Activated CD8-positive, alpha-beta memory T cell treated with anti-CD3 and anti-CD28 coated beads for 4 hours (primary cell): ENCODE measurements at places on chromosomes 5 and 9.

- no peak for DNase-seq
Measured at GRCh38 chr5:172878933-172879752, 45.1 kb downstream of the ERGIC1 start.

GRCh38 chr5:107090506-107090905, 580.2 kb downstream of the EFNA5 start:
- no peak for DNase-seq

DNA sequence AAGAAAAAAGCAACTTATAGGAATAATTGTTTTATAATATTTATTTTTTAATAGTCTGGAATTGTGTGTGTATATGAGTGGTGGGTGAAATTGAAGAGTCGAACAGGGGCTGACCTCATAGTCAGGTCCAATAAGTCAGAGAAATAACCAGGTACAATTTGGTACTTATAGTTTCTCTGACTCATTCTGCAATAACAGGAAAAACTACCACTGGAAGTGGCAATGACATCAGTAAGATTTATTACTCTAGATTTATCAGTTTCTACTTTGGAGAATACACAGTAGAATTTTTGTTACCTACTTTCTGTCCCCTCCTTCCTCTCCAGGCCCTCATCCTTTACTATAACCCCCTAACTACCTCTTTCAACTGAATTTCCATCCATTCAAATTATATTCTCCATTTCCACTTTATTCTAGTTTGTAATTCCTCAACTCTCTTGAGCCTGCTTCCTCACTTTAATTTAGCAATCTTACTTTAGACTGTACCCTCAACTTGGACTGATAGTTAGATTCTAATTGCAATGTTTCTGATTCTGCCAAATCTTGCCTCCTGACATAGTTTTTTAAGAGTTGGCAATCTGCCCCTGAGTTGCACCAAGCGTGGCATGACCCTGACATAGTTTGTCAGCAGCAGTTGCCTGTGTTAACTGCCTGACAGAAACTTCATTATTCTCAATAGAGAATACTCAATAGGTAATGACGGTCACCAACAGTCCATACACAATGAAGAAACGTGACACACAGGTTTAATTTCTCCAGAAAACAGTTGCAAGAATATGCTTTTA, 475.3 kb upstream of the RIOK2 start:
- DNase-seq: no peak

GRCh38 chr5:9263656-9264055, 282.2 kb downstream of the SEMA5A start:
- DNase-seq: no peak

DNA sequence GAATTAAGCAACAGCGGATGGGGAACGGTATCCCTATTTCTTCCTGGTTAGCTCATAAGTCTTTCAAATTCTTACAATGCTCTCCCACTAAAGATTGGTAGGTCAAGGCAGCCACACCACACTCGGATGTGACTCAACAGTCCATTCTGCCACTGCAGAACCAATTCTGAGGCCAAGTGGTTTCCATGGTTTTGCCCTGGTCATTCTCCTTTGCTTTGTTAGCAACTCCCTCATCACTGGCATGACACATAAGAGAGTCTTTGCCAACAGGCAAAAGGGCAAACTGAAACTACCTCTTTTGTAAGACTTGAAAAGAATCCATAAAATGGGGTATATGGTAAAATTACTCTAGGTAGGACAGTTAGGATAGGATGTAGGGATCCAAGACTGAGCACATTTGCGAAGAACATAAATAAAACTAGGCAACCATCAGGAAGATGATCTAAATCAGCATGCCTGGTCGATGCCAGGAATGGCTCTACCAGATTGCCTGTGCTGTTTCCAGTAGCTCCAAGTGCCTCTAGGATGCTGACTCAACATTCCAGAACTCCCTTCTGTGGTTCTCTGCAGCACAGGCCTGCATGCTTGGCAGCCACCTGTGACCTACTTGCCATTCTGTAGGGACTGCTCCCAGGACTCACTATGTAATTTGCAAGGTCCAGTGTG, 105.4 kb downstream of the DCP2 start:
- DNase-seq: no peak

DNA sequence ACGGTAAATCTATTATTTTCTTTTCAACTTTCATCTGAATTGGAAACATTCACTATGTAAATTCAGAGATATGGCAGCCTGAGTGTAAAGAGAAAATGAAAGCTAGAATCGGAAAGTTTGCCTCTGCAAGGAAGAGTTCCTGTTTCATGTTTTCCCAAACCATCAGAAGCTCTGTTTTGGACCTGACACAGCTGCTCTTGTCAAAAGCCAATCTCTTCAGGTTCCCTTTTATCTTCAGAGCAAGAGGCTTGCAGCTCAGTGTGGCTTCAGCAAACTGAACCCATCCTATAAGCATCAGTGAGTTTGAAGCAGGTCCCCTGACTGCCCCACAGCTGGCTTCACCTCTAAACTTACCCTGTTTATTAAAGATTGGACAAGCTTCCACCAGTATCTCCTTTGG, 1099.7 kb downstream of the DTWD2 start:
- DNase-seq: no peak

- DNase-seq: no peak
Measured at GRCh38 chr9:105297442-105298075, 53.1 kb downstream of the SLC44A1 start.

DNA sequence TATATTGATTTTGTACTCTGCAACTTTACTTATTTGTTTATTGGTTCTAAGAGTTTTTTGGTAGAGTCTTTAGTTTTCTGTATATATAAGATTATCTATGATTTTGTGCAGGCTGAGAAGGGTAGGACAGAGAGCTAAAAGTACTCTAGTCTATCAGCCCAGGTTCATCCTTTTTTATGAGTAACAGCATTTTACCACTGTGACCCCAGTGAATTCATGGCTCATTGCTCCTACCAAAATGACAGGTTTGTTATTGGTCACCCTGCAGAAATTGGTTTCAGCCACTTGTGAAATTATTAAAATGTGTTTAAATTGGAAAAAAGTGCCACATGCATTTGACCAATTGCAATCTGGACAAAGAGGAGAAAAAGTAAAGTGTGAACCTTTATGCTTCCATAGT, 421.4 kb upstream of the DAB2 start:
- no peak for DNase-seq

- no peak for DNase-seq
Measured at GRCh38 chr9:37669232-37669631, 18.5 kb downstream of the FRMPD1 start.

- DNase-seq: no peak
Measured at GRCh38 chr5:158287643-158288271, 428.8 kb upstream of the CLINT1 start.

- DNase-seq: no peak
Measured at GRCh38 chr5:65017636-65018035, 248.9 kb downstream of the CWC27 start.

GRCh38 chr9:3884736-3885135, 358.9 kb upstream of the RFX3 start:
- DNase-seq: no peak

DNA sequence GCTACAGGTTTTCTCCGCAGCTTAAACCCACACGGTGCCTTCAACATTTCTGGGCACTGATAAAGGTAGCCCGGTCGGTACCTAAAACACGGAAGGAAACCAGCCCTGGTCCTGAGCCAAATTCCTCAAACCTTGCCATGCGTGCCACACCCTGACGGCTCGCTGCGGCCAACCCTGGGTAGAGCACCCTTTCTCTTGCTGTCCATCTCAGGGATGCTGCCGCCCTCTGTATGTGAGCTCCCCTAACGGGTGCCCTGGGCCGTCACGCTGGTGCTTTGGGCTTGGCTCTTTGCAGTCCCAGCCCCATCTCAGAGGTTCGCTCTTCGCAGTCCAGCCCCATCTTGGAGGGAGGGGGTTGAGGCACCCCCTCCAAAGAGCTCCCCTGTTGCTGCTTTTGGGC, 43.9 kb downstream of the PNPLA7 start:
- DNase-seq: no peak

DNA sequence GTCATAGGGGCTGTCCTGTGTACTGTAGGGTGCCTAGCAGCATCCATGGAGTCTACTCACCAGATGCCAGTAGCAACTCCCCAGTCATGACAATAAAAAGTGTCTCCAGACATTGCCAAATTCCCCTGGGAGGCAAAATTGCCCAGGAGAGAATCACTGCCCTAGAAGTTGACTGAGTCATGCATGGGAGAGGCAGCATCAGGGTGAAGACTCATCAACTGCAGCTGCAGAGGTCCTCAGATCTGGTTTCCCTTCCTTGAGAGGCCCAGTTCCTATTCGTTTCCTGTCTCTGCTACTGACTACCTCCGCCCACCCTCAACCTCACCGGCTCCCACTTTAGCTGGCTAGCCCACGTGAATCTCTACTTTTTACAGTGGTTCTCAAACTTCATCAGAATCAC, 88.6 kb upstream of the AGXT2 start:
- DNase-seq: no peak

DNA sequence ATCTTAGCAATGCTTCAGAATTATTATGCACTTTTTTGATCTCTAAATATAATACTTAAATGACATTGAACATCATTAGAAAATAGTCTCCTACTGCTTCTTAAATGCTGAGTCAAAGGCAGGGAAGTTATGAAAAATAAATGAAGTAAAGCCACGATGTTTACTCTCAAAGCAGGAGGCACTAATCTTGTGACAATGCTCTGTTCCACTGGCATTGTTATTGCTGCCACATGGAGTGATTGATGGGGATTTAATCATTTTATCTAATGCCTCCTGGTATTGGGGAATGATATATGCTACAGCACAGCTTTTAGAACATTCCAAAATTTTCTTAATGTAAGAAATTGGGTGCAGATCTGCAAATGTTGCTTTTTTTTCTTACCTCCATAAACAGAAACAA, 1655.4 kb upstream of the NUDT12 start:
- DNase-seq: no peak

DNA sequence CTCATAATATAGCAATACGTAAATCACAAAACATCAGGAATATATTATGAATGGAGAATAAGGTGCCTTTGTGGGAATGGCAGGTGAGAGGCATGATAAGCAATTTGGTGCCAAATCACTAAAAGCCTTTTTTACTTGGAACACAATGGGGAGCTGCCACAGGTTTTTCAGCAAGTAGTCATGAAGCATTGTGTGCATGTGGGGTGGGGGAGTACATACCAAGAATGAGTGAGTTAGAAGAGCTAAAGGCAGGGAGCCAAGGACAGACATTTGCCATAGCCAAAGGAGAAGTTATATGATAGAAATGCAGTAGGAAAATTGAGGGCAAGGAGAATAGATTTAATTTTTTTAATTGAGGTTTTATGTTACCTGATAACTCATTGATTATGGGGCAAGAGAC, 445.0 kb upstream of the SMC2 start:
- DNase-seq: no peak
